NCI-H1092 treated with DMSO at 0.1 percent for 48 hours (cell line): ENCODE measurements at places on chromosomes 3 and 15.

DNA sequence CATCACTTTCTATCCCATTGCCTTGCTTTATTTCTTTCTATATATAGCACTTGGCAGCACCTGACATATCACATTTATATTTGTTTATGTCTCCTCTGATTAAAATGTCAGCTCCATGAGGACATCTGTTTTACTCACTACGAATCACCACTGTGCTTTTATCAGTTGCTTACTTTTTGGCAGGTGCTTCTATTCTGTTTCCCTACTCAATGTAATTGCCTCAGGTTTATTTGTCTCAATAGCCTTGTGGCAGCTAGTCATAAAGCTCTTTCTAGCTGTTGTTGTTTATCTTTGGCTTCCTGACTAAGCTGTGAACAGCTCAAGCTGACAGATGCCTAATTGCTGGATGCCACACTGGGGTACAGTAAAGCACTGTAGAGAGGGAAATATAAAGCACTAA is 85.5 kb downstream of the VPS13C start:
- peak; percentile 59 for DNase-seq

DNA sequence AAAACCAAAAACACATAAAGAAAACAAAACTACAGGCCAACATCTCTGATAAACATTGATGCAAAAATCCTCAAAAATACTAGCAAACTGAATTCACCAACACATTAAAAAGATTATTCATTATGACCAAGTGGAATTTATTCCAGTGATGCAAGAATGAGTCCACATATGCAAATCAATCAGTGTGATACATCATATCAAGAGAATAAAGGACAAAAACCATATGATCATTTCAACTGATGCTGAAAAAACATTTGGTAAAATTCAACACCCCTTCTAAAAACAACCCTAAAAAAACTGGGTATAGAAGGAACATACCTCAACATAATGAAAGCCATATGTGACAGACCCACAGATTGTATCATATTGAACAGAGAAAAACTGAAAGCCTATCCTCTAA is 265.6 kb upstream of the DCBLD2 start:
- DNase-seq: no peak

DNA sequence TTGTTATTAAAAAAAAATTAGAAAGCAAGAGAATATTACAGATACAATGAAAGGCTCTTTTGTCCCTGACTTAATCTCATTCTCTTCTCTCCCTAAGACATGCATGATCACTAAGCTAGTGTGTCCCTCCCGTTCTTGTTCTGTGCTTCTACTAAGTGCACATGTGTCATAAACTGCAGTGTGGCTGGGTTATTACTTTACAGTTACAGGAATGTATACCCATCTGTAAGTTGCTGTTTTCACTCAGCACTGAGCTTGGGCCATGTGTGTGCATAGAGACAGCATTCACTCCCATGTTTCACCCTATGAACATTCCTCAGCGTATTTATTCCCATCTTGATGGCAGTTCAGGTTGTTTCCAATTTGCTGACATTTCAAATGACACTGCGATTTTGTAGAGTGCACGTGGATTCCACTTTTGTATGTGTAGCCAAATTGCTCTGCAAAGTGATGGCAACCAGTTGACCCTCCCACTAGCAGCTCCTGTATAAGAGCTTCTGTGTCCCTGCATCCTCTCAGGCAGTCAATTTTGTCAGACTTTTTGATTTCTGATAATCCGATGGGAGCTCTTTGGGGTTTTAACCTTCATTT is 145.8 kb upstream of the UBE2E1 start:
- no peak for DNase-seq

- DNase-seq: no peak
Observed at GRCh38 chr3:158683230-158683962, 10.9 kb upstream of the LXN start.
